ENCODE measurements at places on chromosomes 12 and 14. TPM values are rescaled to one million over a fixed set of nuclear protein-coding genes. Genes with fewer than 3 reads are reported as not detected.

LBHD2 gene
- not detected for total RNA-seq

DNA sequence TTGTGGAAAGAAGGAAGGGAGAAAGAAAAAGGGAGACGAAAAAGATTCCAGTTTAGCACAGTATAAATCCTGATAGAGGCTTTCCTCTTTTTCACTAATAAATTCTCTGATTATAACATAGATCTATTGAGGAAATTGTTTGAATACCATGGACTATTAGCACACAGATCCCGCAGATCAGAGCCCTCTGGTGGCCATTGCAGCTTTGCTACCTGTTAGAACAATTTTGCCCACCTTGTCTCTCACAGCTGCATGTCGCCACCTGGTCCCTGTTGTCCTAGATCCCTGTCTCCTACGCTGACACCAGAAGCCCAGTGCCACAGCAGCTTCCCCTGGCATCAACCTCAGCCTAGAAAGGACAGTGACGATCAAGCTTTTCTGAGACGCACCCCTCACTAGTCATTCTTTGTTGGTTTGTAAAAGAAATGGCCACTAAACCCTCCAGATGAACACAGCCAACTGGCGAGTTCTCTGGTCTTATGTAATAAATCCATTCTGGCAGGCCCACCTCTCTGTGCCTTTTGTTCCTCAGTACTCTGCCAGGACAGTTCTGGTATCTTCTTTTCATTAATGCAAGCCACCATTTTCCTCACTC lies 9.9 kb downstream of the GPHB5 start:
- DNase-seq = no peak

RBMS2 gene
- total RNA-seq = 35.0 TPM

- DNase-seq = no peak
These were observed 53.8 kb downstream of the VCPKMT start for GRCh38 chr14:50062438-50063085.

- DNase-seq = no peak
These were observed 20.1 kb downstream of the APOBEC1 start for GRCh38 chr12:7645395-7646177.

DNA sequence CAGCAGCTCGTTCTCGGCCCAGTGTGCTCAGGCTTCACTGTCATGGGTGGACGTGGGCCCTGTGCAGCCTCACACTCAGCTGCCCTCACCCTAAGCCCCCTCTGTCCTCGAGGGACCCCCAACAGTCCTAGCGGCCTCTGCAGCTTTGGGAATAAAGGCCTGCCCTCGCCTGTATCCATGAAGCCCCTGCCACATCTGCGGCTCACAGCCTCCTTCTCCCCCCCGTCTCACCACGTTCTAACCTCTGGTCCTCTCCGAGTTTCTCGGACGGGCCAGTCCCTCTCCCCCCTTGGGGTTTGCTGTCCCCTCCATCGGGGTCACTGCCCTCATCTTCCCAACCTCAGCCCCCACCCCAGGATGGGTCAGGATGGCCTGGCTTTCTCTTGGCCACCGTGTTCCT lies 30.2 kb upstream of the GALNT9 start:
- no peak for DNase-seq

DNA sequence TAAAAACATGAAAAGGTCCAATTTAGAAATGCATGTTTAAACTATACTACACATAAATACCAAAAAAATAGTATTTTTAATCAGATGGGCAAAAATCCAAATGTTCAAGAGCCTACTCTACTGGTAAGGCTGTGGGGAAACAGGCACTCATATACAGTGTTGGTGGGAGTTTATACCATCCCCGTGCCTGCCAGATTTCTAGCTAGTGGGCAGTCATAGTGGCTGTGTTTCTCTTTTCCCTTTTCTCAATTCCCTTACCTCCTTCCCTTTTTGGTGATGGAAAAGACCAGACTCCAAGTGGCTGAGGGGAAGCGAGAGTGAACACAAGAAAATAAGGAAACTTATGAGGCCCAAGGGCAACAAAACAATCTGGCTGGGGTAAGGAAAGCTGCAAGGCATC lies 14.7 kb downstream of the ZNF641 start:
- no peak for DNase-seq

EEA1 gene
- total RNA-seq = 40.6 TPM

LRRIQ1 gene
- total RNA-seq = 1.4 TPM

DNA sequence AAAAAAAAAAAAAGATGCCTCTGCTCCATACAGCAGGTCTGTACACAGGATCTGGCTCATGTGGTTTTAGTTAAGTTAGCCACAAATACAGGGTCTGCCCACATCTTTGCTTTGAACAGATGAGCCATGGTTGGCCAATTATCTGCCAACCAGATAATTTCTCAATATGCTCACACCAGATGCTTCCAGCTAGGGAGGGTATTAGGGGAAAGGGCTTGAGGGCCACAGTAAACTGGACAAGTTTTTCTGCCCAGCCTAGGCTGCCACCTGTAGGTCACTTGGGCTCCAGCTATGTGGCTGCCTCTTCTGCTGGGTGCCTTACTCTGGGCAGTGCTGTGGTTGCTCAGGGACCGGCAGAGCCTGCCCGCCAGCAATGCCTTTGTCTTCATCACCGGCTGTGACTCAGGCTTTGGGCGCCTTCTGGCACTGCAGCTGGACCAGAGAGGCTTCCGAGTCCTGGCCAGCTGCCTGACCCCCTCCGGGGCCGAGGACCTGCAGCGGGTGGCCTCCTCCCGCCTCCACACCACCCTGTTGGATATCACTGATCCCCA lies 776 bp downstream of the RDH5 start:
- DNase-seq = no peak

DNA sequence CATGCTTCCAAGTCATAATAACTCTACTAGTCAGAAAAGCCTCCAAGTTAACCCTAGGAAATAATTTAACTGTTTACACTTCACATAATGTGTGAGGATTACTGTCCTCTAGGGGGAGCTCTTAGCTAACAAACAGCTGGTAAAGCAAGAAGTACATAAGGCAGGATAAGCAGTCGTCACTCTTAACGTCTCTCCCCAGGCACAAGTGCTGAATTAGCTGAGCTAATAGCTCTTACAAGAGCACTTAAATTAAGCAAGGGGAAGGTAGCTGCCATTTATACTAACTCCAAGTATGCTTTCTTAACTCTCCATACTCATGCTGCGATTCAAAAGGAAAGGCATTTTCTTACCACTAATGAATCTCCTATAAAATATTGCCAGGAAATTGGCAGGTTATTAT lies 79.3 kb upstream of the TSPAN11 start:
- DNase-seq = no peak

DNA sequence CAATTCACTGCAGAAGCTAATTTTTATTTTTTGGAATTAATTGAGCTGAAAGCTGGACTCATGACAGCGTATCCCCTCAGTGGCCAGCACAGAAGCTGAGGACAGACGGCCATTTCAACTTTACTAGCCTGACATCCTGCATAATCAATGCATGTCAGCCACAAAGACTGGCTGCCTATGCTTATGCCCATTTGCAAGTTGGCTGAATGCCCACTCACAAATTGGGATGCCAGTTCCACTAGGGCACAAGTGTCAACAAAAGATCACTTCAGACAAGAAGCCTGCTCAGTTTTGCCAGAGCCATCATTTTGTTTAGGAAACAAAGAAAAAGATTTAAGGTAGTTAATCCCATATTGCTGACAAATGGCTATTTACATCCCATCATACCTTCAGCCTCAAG lies 417.6 kb downstream of the NOVA1 start:
- DNase-seq = no peak

APOF gene
- total RNA-seq = not detected

GRCh38 chr12:132428936-132429601 lies 60.9 kb upstream of the FBRSL1 start:
- DNase-seq = no peak

- DNase-seq = no peak
These were observed 19.0 kb upstream of the SLC6A12 start for GRCh38 chr12:232731-233614.

DNA sequence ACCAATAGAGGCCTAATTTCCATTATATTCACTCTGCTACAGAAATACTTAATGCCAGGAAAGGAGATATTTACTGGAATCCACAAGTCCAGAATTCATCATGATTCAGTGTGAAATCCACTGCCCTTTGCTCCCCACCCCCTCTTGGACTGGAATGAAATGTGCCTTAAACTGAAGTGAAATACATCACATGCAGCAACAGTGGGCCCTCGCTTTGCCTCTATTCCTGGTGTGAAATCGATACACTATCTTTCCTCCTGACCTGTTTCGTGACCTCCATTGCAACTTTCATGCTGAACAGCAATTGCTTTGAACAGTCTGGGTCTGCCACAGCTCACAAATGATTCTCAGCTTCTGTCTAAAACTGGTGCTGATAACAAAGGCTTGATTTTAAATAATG lies 100.6 kb downstream of the NPAS3 start:
- DNase-seq = no peak

DNA sequence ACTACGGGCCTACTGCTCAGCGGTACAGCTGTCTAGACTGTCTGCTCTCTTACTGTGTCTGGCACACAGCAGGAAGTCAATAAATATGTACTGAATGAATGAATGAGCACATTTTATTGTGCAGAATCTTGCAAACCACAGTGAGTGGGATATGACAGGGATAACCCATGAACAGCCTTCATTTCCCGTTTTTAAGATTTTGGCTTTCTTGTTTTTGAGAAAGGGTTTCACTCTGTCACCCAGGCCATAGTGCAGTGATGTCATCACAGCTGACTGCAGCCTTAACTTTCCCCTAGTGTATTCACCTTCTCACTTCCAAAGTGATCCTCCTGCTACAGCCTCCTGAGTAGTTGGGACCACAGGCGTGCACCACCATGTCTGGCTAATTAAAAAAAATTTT lies 203.1 kb downstream of the AEBP2 start:
- DNase-seq = no peak

IKBIP gene
- total RNA-seq = 17.4 TPM

ITGB7 gene
- 2.2 TPM for total RNA-seq

GRCh38 chr14:77377502-77377844 lies 294 bp downstream of the SAMD15 start:
- DNase-seq = no peak

DNA sequence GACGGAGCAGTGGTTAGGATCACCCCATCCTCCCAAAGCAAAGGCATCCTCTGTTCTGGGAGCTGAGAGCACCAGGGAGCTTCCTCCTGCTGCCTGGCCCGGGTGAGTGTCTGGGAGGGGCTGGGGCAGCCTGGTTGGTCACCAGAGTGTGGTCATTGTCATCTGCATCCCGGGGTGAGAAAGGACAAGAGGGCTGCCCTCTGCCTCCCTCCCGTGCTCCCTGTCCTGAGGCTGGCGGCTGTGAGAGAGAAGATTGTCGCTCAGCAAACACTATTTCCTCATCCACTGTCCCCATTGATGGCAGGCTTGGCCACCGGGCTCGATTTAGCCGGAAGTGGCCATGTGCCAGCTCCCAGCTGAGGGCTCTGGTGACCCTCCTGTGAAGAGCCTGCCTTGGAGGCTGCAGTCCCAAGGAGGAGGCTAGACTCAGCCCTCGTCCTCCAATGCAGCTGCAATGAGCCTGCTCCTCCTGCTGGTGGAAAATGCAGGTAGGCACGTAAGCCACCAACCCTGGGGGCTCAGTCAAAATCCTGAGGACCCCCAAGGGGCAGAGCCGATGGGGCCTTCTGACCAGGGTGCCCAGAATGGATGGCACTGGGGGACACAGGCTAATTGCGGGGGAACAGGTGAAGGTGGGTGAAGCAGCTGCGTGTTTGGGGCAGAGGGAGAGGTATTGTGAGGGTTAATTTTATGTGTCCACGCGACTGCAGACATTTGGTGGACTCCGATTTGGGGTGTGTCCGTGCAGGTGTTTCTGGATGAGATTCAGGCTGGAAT lies 155.7 kb downstream of the KIF26A start:
- DNase-seq = no peak

DNA sequence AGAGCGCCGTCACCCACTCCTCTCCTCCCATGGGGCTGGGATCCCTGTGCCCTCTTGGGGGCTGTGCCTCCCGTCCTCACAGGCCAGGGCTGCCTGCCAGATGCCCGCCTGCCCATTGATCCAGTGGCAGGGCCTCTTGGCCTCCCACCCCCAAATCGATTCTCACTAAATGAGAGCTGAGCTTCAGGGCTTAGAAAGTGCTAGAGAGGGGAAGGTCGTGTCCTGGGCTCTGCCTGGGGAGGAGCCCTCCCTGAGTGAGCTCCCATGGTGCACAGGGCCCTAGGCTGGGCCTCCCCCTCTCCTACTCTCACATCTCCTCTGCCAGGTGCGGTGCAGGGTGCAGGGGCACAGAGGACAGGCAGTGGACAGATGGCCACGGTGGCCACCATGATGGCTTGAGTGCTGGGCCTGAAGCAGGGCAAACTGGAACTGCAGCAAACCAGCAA lies 9.2 kb downstream of the BEGAIN start:
- no peak for DNase-seq

TMEM52B gene
- total RNA-seq = 0.84 TPM

DNA sequence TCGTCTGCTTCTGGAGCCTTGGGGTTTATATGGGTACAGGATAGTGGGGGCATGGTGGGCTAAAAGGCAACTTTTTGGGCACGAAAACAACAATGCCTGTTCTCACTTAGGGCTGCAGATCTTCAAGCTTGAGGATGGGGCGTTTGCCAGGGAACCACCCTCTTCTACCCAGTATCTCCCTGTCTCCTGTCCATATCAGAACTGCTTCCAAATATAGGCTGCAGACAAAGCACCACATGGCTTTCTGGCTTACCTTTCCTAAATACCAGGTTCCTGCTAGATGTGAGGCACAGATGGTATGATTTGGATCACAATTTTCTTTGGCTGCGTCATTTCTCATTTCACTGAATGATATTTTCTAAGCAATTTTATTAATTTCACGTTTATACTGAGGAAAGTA lies 70.4 kb downstream of the CMAS start:
- no peak for DNase-seq

All from omental fat pad (tissue), 4 donors.